Dermis blood vessel endothelial cell (primary cell): ENCODE measurements at places on chromosomes 2 and 18. TPM values are rescaled to one million over a fixed set of nuclear protein-coding genes. Genes with fewer than 3 reads are reported as not detected.

NR4A2 gene
- total RNA-seq: 0.14 and 0.17 TPM in 2 replicates

GREB1 gene
- 0.17 and 0.33 TPM in 2 replicates for total RNA-seq

CELF4 gene
- not detected in 2 replicates for total RNA-seq

DAW1 gene
- total RNA-seq: 0.51 TPM in 1 of 2 replicates, not detected in the other

CHST9 gene
- total RNA-seq: under 0.01 and 0.34 TPM in 2 replicates

CCDC178 gene
- total RNA-seq: 1.2 and 2.2 TPM in 2 replicates

FOXD4L1 gene
- total RNA-seq: 0.05 and 0.17 TPM in 2 replicates

DIPK1C gene
- not detected in 2 replicates for total RNA-seq

SP100 gene
- total RNA-seq: 96.0 and 96.4 TPM in 2 replicates

FAP gene
- total RNA-seq: 1.8 and 6.6 TPM in 2 replicates

PLB1 gene
- total RNA-seq: 0.05 and 1.0 TPM in 2 replicates

STPG4 gene
- 0.14 TPM in 1 of 2 replicates, not detected in the other for total RNA-seq

TGFA gene
- 14.8 and 22.6 TPM in 2 replicates for total RNA-seq

GRCh38 chr2:99793022-99793421 lies 303.2 kb upstream of the REV1 start:
- DNase-seq: no peak

- DNase-seq: no peak
Observed at GRCh38 chr2:85221067-85221691, 88.0 kb downstream of the TCF7L1 start.

DNA sequence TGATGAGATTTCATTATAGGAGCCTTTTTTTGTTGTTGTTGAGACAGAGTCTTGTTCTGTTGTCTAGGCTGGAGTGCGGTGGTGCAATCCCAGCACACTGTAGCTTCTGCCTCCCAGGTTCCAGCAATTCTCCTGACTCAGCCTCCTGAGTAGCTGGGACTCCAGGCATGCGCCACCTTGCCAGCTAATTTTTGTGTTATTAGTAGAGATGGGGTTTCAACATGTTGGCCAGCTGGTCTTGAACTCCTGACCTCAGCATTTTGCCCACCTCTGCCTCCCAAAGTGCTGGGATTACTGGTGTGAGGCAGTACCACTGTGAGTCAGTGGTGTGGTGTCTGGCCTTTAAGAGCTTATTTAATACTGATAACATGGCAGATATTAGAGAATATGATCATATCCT lies 60.1 kb downstream of the MOB4 start:
- DNase-seq: no peak

DNA sequence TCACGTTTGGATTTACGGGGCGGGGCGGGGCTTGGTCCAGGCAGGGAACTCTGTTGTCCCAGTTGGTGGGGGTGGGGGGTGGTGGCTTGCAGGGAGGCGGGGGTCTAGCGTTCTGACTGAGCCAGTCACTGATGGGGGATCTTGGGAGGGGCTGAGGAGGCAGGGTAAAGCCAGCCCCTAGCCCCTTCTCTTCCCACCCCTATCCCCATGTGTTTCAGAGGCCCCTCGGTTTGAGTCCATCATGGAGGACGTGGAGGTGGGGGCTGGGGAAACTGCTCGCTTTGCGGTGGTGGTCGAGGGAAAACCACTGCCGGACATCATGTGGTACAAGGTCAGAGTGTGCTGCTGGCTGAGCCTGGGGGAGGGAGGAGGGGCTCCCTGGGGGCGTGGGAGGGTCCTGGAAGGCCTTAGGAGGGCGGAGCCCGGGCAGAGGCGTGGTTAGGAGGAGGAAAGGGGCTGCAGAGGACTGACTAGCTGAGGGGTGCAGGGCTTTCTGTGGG lies 22.0 kb upstream of the GMPPA start:
- DNase-seq: no peak

- DNase-seq: no peak
Observed at GRCh38 chr2:238985041-238985729, 137.3 kb downstream of the TWIST2 start.

DNA sequence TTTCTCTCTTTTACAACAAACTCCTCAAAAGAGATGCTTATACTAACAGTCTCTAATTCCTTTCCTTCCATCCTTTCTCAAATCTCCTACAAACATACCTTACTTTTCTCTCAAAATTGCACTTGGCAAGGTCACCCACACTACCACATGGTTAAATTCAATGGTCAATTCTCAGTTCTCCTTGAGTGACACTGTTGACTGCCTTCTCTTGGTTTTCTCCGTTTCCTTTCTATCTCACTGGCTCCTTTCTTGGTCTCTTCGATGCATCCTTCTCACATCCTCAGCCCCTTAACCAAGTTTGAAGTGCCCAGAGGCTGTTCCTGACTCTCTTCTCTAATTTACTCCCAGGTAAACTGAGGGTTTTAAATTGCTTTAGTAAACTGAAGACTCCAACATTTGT lies 12.5 kb downstream of the C1D start:
- no peak for DNase-seq

DNA sequence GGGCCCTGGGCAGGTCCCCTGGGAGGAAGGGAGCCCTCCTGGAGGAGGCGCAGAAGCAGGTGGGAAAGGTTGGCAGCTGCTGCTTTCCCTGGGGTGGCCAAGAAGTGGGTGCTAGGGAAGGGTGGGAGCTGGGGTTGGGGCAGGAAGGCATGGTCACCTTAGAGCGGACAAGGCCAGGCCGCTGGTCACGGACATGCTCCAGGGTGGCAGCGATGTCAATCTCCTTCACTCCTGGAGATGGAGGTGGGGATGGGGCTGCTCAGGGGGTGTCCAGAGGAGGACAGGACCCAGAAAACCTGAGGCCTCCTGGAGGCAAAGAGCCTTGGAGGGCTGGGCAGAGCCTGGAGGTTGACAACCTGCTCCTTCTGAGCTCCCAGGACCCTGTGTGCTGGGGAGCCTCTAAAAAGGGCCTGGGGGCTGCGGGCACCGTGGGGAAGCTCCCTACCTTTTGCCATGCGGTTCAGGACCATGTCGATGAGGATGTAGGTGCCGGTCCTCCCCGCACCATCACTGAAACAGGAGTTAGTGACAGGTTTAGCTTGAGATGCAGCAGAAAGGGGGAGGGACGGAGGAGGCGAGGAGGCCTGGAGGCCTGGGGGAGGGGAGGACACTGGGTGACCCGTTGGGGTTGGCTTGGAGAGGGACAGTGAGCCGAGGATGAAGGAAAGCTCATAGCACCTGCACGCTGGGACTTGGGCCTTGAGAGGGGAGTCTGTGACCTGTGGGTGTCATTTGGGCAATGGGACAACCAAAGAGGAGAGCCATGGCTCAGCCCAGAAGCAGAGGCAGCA lies 11.4 kb downstream of the DNAJB2 start:
- DNase-seq: no peak

DNA sequence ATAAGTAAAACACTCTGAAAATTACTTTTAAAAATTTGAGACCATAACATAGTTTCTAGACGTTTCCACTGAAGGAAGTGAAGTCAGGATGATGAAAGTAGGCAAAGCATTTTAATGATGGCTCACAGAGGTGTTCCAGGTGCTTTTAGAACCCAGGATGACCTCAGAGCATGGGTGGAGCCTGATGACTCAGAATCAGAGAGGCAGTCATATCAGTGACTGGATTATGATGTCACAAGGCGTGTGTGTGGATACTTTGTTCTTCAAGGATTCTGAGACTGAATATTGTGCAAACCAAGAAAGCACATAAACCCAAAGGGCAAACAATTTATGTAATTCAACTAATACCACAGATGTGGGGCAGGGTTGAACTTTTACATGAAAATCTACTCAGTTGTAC lies 208.0 kb upstream of the FBXO11 start:
- peak; percentile 11 for DNase-seq

GRCh38 chr2:149387411-149387810 lies 57.0 kb downstream of the LYPD6 start:
- no peak for DNase-seq

DNA sequence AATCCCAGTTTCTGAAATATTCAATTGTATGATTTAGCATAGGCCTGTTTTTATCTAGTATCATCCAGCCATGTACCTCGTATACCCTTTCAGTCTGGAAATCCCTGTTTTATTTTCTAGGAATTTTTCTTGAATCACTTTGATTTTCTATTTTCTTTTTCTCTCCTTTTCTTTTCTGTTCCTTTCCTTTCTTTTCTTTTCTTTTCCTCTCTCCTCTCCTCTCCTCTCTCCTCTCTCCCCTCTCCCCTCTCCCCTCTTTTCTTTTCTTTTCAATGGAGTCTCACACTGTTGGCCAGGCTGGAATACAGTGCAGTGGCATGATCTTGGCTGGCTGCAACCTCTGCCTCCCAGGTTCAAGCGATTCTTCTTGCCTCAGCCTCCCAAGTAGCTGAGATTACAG lies 63.5 kb downstream of the SMCHD1 start:
- DNase-seq: no peak

GRCh38 chr2:68811364-68811763 lies 59.8 kb downstream of the BMP10 start:
- DNase-seq: peak; percentile 94

- no peak for DNase-seq
Observed at GRCh38 chr2:41644936-41645335, 402.9 kb upstream of the PKDCC start.

GRCh38 chr2:15636972-15637785 lies 45.5 kb downstream of the DDX1 start:
- peak; percentile 91 for DNase-seq

GRCh38 chr2:3000968-3001367 lies 376.6 kb downstream of the EIPR1 start:
- DNase-seq: no peak

DNA sequence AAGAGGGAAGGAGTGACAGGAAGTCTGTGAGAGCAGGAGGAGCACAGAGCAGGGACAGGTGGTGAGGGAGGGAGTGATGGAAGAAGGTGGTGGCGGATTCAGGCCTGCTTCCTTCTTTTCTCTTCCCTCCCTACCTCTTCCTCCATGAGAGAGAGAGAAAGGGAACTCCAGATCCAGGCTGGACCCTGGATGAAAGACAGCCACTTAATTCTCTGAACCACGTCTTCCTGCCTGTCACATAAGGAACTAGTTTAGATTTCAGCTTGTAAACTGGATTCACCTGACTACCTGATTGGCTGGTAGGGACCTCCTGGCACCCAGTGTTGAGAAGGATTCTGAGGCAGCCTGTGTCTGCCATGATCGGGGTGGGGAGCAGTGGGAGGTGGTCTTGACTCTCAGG lies 48.9 kb downstream of the PAX8 start:
- no peak for DNase-seq

- DNase-seq: no peak
Observed at GRCh38 chr2:182299632-182300031, 127.2 kb downstream of the PDE1A start.

GRCh38 chr2:208150956-208151355 lies 5.0 kb upstream of the CRYGB start:
- DNase-seq: no peak

DNA sequence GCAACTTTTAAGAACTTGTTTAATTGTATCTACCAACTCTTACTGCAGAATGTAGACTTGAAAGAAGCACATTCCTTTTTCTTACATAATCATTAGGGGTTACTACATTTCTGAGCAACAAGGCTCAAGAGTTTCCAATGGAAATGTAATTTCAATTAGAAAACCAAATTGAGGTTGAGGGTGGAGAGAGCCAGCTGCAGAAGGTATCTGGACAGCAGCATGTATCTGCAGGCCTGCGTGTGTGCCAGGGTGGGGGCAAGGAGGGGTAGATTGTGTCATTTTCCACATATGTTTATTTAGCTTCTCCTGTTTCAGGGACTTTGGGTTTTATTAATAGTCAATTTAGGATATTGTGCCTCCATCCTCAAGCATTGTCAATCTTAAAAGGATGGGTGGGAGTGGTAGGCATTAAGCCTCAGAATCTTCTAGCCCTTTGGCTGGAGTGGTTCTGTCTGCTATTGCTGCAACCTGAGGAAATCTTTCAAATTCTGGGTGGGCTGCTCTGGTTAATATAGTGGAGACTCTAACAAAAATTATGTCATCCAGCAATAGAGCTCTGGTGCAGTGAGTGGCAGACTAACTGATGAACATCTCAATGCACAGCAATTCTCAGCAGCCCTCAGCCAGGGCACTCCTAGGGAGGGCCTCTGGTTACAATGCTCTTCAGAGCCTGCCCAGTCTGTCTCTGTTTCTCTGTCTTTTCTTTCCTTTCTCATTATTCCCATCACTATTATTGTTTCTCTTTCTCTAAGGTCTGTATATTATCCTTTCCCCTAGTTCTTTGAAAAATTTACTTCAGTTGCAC lies 151.4 kb downstream of the RPIA start:
- no peak for DNase-seq

- DNase-seq: peak; percentile 42
Observed at GRCh38 chr2:47072018-47072691, 83.0 kb downstream of the STPG4 start.

DNA sequence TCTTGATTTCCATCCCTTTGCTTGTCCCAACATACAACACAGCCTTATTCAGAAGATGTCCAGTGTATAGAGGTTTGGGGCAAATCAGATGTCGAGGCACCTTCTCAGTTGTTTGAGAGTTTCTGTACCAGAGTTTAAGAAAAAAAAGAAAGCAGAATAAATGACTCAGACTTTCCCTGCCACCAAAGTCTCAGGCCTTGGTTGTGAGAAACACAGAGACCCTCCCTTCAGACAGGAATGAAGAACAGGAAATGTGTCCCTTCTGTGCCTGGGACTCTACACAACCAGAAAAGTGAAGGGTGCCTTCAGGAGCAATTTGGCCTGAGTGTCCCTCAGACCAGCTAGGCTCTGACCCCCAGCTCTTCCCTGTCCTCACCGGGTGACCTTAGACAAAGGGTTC lies 37.3 kb upstream of the REL start:
- DNase-seq: no peak

DNA sequence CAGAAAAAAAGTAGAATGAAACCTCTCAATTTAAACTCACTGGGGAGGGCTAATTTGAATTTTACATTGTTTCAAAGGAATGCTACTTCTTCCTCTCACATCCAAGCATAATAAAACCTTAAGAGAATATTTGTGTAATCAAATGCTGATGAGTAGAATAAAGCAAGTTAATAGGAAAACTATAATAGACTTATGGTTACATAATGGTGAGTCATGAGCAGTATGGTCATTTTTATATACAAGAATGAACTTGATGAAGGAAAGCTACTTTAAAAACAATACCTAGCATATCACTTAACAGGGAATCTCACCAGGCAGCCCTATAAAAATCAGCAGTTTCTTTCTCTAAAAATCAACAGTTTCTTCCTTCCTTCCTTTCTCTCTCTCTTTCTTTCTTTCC lies 80.3 kb downstream of the VSNL1 start:
- peak; percentile 26 for DNase-seq

DNA sequence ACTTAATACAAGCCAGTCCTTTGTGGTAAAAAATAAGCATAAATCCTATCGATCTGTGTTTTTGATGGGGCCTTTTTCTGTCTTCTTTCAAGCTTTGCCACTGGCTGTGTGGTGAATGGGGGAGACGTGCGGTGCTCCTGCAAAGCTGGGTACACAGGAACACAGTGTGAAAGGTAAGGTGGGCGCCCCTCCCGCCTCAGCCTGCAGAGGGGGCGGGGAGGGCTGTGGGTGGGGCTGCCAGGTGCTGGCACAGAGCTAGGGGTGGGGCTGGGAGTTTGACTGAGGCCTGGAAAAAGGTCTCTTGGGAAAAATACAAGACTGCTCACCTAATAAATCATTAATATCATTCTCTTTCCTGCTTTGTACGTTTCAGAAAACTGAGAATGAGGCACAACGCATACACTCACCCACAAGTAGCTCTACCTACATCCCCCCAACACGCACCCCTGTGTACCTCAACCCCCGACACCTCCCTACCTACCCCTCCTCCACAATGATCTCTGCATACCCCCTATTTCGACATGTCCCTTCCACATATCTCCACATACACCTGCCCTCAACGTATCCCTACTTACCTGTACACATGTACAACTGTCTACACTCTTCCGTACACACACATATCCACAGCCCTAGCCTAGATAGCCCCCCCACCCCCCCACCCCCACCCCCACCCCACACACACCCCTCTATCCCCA lies 129.7 kb upstream of the TTC39C start:
- no peak for DNase-seq
